Stimulated activated CD4-positive, alpha-beta T cell treated with anti-CD3 and anti-CD28 coated beads, TNF-alpha, amount 100 ng/mL, for 48 hours (primary cell): ENCODE measurements at places on chromosomes 7 and 10.

DNA sequence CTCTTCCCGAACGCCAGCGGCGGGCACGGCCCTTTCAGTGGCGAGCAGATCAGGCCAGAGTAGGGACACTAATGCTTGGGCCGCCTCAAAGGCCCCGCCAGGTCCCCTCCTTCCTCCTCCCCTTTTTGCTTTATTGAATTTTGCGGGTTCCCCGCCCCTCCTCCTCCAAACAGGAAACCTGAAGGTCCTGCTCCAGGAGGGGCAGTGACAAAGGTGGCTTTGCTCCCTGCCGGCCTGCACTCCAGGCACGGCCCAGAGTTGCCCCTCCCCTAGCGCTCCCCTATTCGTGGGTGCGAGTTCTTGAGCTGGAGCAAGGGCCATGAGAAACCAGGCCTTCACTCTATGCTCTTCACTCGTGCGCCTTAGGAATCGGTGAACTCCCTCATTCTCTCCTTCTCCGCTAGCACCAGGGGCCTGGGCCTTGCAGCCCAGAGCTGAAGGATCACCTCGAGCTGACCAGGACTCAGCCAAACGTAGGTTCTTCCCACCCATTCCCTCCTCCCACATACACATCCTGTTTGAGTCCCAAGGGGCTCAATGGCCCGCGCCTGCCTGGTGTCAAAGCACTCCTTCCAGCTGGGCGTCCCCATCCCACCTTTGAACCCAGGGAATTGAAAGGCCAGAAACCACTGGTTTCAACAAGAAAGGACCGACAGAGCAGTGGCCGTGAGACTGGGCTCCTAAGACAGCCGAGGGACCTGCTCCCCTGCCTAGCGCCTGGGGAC lies 619 bp upstream of the HOXA6 start:
- no peak for DNase-seq

DNA sequence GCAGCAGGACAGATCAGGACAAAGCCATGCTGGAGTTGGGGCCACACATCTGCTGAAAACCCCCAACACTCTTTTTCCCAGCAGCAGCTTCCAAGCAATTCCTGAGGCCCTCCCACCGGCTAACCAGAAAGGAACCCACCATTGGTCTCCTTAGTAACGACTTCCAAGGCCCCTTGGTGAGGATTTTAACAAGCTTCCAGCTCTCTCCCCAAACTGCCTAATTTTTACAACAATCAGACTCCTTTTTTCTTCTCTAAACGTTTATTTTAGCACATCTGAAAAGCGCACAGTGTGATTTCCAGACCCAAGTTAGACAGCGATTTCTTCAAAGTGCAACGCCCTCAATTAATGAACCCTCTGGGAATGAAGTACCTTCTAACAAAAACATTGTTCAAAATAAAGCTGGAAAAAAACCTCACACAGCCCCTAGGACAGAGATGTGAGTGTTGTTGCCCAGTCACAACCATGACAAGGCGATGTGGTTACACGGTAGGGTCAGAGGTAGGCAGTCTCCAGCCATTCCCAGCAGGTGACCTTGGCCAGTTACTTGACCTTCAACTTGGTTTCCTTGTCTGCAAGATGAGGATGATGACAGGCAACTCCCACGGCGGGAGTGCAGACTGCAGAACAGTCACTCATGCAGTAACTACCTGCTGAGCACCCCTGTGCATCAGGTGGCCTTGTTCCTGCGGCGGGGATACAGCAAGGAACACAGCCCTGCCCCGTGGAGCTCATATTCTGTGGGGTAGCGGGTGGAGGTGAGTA lies 82.3 kb downstream of the SLIT1 start:
- no peak for DNase-seq

DNA sequence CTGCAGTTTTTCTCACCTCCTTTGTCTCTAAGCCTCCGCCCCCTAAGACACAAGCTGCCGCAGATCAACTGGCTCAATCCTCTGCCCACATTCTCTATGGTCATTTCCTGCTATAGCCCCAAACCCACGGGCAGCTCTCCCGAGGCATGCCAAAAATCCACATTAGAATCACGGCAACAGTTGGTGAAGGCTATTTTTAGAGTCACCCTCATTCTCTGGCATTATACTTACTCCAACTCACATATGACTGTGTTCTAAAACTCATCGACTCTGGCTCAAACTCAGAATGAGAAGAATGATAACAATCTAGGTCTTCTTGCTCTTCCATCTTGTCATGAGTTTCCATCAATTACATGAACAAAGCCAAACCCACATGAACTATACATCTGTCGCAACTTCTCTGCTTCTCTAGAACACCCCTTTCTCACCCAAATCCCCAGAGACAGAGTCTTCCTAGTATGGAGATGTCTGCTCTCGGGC lies 10.9 kb upstream of the KIAA1549 start:
- DNase-seq: no peak

GRCh38 chr10:116138897-116139296 lies 134.1 kb downstream of the GFRA1 start:
- no peak for DNase-seq

DNA sequence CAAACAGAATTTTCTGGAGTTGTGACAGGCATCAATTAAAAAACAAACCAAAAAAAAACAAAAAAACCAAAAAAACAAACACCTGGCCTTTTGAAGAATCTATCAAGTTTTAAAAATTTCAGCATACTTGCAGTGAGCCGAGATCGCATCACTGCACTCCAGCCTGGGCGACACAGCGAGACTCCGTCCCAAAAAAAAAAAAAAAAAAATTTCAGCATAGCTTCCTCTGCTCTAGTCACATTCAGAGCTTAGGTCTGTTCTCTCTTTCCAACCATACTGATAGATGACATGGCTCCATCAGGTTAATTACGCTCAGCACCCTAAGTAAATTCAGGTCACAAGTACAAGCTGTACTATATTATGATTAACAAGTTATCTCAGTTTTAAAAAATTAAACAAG lies 3.1 kb downstream of the KBTBD2 start:
- no peak for DNase-seq

GRCh38 chr7:78499971-78500370 lies 701.4 kb downstream of the PHTF2 start:
- no peak for DNase-seq

DNA sequence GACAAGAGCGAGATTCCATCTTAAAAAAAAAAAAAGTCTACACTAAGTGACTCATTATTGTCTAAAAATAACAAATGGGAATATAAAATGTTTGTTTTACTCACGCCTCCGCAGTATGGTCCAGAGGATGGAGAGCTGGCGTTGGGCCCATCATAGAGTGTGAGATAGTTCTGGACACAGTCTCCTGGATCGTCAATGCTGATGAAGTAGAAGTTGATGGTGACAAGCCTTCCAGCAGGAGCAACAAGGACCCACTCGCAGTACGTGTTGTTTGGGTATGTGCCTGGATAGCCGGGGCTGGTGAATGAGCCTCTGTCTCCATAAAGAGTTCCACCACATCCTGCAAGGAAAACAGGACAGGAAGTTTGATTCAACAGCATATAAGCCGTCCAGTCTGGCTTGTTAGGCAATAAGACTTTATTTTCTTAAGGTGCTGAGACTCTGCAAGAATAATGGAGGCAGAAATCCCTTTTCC lies 11.5 kb upstream of the RSU1 start:
- DNase-seq: no peak

DNA sequence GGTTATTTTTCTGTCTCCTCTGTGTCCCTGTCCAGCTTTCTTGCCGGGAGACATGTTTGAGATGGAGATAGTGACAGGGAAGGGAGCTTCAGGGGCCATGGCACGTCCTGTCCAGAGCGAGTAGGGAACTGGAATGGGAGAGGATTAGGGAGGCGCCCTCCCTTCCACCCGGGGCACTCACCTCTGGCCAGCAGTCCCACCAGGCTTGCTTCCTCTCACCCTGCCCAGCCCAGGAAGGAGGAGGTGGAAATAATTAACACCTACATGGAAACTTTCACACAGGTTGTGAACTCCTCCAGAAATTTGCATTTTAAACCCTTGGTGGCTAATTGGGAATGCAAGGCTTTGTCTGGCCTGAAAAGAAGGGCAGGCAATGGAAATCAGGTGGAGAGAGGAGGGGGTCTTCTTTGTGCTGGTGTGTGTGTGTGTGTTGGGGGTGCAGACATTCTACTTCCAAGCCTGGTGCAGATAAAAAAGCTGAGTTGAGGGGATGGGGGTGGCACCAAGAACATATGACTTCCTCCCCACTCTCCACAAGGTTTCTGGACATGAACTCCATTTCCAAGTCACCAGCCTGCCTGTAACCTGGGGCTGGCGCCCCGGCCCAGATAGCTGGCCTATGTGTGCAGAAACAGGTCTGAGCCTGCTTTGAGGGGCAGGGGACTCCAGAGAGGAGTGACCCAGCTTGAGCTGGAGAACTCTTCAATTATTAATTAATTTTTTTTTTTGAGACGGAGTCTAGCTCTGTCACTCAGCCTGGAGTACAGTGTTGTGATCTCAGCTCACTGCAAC lies 199.4 kb downstream of the CYP26A1 start:
- DNase-seq: no peak

GRCh38 chr7:134907639-134908038 lies 78.7 kb upstream of the AGBL3 start:
- no peak for DNase-seq

DNA sequence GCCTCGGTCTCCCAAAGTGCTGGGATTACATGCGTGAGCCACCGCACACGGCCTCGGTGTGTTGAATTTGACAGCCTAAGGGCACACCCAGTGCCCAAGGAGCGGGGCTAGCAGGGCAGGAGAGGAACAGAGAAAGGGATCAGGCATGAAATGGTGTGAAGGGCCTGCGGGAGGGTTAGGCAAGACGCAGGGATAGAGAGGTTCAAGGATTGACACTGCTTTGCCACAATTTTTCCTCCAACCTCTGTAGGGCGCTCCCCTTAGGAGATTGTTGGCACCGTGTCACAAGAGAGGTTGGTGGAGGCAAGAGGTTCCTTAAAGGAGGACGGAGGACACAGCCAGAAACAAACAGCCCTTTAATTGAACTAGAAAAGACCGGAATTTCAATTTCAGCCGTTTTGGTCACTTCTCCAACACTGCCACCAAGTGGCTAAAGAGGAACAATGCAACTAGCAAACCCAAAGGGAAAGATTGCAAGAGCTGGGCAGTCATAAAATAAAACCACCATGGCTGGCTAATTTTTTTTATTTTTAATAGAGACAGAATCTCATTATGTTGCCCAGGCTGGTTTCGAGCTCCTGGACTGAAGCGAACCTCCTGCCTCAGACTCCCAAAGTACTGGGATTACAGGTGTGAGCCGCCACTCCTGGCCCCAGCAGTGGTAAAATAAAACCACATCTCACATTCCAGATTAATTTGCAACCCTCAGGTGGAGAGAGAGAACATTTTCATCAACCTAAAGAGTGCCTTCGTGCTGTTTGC lies 6.9 kb upstream of the CREB3L2 start:
- DNase-seq: no peak

GRCh38 chr7:150415161-150416153 lies 35.0 kb upstream of the GIMAP8 start:
- DNase-seq: no peak

GRCh38 chr10:75441196-75441595 lies 9.8 kb downstream of the LRMDA start:
- DNase-seq: no peak

- DNase-seq: no peak
Measured at GRCh38 chr7:2823130-2823529, 21.0 kb downstream of the GNA12 start.

GRCh38 chr7:158043551-158044481 lies 543.8 kb downstream of the PTPRN2 start:
- DNase-seq: no peak

DNA sequence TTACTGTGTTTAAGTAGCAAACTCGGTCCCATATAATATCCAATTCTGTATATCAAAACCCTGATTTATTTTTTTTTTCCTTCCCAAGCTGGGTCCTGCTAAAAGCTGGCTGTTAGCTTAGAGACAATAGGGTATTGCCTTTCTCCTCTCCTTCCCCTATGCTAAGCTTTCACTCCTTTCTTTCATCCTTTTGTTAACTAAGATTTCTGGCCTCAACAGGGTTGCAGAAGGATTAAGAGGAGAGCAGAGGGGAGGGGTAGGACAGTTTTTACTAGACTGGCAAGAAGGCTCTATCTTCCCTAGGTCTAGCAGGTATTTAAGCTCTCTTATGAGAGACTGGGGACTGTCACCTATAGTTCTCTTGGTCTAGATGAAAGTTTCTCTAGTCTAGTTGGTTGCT lies 229.2 kb downstream of the KCND2 start:
- no peak for DNase-seq

DNA sequence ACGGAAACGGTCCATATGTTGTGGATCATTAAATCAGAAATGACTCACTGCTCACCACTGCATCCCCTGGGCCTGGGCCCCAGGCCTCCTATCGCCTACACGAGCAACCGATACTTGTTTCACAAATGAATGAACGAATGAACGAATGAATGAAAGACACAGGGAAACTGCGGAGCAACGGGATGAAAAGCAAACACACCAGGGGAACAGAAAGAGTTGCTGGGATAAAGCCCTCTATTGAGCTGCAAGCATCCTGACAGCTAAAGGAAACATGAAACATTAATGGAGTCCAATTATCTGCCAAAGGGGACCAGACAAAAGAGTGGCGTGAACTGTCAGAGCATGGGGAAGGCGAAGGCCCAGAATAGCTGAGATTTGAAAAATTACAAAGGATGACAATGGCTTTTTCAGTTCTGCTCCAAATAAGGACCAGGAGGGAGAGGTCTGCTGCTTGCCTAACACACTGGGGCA lies 92.1 kb downstream of the GRB10 start:
- no peak for DNase-seq

- no peak for DNase-seq
Measured at GRCh38 chr7:134640842-134641715, 5.6 kb upstream of the BPGM start.

GRCh38 chr7:22718911-22719420 lies 8.0 kb upstream of the IL6 start:
- no peak for DNase-seq

DNA sequence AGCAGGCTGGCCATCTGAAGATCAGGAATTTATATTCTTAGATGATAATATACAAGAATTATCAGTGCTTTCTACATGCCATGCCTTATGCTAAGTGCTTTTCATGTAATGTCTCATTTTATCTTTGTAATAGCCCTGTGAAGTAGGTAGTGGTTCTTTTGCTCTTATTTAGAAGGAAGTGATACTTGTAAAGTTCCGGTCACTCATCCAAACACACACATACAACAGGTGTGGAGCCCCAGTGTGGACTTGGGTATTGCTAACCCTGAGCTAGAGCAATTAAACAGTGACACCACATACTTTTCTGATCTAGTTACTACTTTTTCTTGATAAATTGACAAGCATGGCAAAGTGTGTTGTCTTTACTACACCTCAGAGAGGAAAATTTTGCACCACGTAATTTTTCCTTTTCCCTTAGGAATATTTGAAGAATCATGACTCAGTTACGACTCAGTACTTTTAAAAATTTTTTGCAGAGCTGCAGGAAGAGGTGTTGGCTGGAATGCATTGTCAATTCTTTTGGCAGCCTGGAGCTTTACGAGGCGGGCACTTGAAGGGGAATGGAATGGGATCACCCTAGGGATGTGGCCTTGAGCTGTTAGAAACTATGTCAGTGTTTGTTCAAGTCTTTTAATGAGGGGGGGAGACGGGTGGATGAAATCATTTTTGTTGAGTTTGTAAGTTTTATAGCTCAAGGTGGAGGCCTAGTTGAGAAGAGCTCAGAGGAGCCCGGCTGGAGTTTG lies 212.5 kb upstream of the CELF2 start:
- no peak for DNase-seq

GRCh38 chr10:16809074-16809718 lies 8.0 kb downstream of the RSU1 start:
- DNase-seq: peak; percentile 46
